ENCODE measurements at places on chromosomes 7 and 10.
A peak's percentile ranks its signal among the peaks of the same experiment; 100 is the strongest.

GRCh38 chr10:97408496-97408992, 7.4 kb upstream of the RRP12 start:
- no peak for DNase-seq

DNA sequence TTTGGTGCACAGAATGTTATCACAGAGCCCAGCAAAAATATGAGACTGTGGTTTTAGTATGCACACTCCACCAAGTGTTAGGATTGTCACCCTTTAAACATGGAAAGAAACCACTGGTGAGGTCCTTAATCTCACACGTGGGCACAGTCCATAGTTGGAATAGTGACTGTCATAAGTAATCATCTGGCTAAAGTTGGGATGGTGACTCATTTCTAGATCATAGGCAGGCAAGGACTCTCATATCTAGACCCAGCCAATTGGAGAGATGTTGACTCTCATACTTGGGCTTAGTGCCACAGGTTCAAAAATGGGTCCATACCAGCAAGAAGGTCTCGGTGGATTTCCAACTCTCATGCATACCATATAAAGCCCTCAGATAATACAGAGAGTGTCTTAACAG, 39.6 kb upstream of the ZNF680 start:
- peak; percentile 67 for DNase-seq

GRCh38 chr7:17507717-17508116, 209.3 kb downstream of the AHR start:
- DNase-seq, result no peak

DNA sequence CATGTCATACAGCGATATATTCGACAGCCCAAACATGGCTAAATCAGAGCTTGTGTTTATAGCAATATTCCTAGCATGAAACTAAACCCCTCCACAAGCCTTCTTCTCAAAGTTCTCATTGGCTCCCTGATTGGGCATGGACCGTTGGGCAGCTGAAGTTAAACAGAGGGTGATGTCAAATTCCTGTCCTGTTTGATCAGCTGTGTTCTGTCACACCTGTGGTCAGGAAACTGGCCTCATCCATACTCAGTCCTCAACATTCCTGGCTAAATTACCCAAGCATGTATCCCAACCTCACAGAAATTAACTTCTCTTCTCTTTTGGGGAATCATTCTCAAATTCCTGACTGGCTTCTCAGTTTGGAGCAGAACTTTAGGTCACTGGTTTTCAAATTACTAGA, 107.9 kb downstream of the ODAD2 start:
- no peak for DNase-seq

GRCh38 chr7:94239661-94240234, 154.9 kb upstream of the COL1A2 start:
- DNase-seq, result no peak

- no peak for DNase-seq
These were observed 66.2 kb upstream of the SRPK2 start for GRCh38 chr7:105454921-105455320.

GRCh38 chr7:110877016-110877415, 213.9 kb upstream of the LRRN3 start:
- DNase-seq, result no peak

- peak; percentile 35 for DNase-seq
These were observed 93.6 kb downstream of the PRLHR start for GRCh38 chr10:118501637-118502440.
